ENCODE measurements at places on chromosomes 3 and 15.

GRCh38 chr15:63338170-63338569 is 43.5 kb downstream of the CA12 start:
- no peak for DNase-seq

DNA sequence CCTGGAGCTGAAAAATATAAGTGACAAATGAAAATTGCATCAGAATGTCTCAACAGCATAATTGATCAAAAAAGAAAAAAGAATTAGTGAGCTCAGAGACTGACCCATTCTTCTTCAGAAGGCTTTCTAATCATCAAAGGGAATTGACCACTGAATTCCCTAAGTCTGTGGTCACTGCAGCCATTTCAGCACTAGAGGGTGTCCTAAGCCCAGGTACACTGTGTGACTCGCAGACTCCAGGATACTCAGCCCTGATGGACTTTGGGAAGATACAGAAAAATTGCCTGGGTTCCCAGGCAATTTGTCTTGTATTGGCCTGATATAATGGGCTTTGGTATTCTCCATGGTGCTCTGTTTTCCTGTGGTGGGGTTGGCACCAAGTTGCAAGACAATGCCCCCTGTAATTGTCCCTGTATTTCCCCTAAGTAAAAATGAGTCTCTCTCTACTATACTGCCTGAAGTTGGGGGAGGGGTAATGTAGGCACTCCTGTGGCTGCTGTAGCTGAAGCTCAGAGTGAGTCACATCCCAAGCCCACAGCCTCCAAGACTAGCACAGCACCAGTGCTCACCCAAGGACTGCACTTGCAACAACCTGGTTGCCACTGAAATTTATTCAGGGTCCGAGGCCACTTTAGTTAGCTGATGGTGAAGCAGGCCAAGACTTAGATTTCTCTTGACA is 256.0 kb upstream of the STAC start:
- DNase-seq, result no peak

DNA sequence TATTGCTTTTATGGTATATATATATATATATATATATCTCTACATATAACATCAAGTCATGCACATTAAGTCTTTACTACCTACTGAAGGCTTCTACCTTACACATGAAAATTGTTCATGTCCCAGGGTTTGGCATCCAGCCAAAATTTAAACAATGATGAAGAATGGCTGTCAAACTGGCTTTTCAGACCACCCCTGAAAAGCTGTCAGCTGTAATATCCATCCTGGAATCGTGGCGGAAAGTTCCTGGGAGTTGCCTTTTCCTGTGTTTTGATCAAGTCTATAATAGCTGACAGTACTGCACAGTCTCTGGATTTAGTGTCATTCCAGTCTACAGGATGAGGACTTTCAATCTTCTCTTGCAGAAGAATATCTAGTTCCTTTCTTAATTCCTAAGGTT is 48.3 kb downstream of the DHX36 start:
- DNase-seq, result no peak

GRCh38 chr15:65847989-65848388 is 21.3 kb upstream of the RAB11A start:
- no peak for DNase-seq

- no peak for DNase-seq
Observed at GRCh38 chr3:100982710-100983109, 10.5 kb downstream of the ABI3BP start.

- DNase-seq, result no peak
Observed at GRCh38 chr3:156535162-156535627, 19.7 kb downstream of the SSR3 start.

DNA sequence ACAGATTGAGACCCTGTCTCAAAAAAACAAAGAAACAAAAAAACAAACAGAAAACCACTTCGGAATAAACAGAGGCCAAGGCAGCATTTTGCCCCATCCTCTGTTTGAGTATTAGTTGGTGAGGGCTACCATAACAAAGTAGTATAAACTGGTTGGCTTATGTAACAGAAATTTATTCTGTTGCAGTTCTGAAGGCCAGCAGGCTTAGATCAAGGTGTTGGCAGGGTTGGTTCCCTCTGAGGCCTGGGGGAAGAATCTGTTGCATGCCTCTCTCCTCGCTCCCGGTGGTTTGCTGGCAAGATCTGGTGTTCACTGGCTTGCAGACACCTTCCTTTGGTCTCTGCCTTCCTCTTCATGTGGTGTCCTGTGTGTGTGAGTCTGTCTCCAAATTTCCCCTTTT is 261.6 kb downstream of the PDZRN3 start:
- no peak for DNase-seq

GRCh38 chr15:64855205-64855975 is 13.7 kb downstream of the PLEKHO2 start:
- DNase-seq, result no peak

DNA sequence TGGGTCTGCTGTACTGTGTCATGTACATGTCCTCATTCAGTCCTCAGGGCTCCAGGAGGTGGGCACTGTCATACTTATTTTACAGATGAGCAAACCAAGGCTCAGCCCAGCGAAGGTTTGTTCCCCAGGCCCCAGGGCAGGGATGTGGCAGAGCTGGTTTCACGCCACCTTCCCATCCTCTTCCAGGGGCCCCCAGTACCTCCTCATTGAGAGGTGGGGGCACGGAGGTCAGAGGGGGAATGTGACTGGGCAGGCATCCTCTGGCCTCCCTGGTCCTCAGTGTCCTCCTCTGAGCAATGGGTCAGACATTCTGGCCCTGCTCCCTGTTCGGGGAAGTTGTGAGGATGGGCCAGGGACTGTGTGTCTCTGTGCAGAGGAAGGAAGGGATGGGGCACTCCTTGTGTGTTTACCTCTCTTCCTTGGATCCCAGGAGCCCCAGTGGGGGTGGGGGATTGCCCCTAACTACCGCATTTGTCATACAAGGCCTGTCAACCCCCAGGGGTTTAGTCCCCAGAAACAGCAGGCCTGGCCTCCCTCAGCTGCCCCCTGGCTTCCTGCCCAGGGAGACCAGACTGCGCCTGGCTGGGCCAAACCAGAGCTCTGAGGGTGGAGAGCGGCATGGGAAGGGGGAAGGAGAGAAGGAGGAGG is 65.9 kb upstream of the LCTL start:
- no peak for DNase-seq

GRCh38 chr3:13057282-13058040 is 15.8 kb downstream of the IQSEC1 start:
- no peak for DNase-seq

DNA sequence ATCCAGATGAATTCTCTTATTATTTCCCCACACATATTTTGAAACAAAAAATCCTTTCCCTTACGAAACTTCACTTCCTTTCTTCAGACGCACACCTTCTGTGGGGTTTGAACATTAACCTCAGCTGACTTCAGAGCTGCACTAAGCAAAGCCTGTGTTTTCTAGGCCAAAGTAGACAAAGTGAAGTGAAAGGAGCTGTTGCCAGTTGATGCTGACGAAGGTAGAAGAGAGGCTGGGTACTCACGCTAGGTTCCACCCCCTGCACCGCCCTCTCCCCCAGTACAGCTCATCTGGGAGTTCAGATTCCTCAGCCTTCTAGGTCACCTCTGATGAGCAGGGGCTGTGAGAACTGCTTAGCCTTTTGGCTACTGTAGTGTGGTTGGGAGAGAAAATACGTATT is 24.1 kb downstream of the DUT start:
- DNase-seq, result no peak

- no peak for DNase-seq
Observed at GRCh38 chr3:99872923-99873254, 55.2 kb downstream of the CMSS1 start.

GRCh38 chr3:106440672-106441071 is 571.9 kb upstream of the CBLB start:
- no peak for DNase-seq

GRCh38 chr3:55527361-55527760 is 40.3 kb upstream of the WNT5A start:
- no peak for DNase-seq

- no peak for DNase-seq
Observed at GRCh38 chr3:99950921-99951320, 133.3 kb downstream of the CMSS1 start.

DNA sequence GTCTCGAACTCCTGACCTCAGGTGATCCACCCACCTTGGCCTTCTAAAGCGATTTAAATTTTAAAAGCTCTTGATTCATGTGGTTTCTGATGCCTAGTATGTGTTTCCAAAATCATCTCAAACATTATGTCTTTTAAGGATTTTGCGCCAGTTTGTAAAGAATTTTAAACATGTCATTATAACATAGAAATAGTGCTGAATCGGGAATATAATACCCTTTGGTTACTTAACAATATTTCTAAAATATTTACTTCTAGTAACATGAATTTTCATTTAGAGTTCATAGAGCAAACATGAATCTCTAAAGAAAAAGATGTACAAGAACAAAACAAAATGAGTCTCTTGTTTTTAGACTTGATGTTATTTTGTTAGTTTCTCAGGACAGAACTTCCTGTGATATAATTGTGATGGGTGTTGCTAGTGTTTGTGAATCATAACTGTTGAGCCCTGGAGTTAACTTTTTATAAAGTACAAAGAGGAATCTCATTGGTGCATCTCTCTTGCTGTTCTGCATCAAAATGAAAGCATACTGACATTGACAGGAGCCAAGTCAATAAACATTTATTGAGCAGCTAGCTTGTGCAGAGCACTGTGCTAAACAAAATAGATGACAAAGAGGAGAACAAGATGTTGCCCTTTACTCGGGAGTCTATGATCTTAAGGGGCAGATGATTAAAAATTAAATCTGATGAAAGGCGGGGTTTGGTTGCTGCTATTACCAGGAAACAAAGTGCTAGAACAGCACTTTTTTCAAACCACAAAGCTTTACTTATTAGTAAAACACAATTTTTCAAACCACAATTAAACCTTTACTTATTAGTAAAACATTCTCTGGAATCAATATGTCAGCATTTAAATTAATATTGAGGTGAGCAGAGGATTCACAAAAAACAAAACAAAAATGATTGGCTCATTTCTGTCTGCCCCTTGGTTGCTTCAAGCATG is 73.4 kb downstream of the MME start:
- no peak for DNase-seq

- DNase-seq, result no peak
Observed at GRCh38 chr15:70053001-70053715, 44.6 kb downstream of the TLE3 start.

DNA sequence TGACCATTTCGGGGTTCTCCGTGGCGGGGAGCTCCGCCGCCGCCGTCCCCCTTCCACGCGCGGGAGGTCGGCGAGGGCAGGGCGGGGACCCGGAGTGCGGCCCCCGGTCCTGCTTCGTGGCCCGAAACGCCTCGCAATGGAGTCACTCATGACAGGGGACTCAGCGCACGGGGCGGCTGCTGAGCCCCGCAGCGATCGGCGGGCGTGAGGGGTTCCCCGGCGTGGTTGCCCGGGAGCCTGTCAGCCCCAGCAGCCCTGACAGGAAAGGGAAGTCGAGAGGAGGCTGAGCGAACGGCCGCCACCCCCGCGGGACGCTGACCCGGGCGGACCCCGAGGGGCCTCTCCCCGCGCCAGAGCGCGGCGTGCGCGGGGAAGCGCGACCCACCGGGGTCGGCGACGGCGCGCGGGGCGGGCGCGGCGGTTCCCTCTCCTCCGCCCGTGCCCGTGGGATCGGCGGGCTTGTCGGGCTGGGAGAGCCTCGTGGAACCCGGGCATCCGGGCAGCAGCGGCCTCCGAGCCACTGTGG is 564 bp upstream of the PIGZ start:
- DNase-seq, result peak; percentile 11

- no peak for DNase-seq
Observed at GRCh38 chr15:61075741-61076140, 153.4 kb downstream of the RORA start.

DNA sequence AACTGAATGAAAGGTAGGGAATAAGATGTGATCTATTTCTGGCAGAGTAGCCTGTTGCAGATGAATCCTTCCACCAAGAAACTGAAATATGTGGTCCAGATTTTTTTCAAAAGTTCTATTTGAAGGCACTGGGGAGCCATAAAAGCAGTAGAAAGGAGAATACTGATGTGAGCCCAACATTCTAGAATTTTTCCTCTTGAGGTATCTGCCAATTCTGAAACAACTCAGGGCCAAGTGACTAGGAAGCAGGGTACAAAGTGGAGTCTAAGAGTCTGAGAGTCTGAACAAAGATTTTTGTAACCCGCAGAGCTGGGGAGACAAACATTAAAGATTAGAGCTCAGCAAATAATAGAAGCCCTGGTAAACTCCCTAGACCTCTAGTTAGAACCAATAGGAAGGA is 58.3 kb upstream of the SLCO3A1 start:
- no peak for DNase-seq

- no peak for DNase-seq
Observed at GRCh38 chr3:58528629-58529028, 8.4 kb downstream of the ACOX2 start.

DNA sequence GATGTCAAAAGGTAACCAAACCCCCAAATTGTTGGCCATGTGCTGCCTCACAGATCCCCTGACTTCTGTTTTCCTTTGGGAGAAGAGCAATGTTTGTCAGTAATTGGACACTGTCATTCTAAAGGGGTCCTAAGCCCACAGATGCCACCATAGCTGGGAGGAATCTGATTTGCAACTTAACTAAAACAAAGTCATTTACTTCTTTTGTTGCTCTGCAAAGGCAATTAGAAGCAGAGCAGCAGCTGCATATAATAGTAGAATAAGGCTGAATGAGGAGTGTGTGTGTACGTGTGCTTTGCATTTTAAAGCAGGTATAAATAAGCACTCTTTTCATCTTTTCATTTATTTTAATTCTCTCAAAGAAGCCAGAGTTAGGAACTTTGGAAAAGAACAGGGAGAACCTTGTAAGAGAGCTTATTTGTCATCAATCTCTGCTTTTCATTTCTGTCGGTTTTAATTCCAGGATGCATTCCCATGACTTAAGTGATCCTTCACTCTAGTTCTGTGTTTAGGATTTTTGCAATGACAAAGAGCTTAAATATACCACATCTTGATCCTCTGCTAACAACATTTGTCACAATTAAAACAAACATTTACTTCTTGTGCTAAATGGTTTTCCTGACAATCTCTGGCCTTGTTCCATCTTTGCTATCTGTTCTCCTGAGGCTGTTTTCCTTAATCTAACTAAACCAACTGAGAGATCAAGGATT is 530.2 kb upstream of the CBLB start:
- no peak for DNase-seq

DNA sequence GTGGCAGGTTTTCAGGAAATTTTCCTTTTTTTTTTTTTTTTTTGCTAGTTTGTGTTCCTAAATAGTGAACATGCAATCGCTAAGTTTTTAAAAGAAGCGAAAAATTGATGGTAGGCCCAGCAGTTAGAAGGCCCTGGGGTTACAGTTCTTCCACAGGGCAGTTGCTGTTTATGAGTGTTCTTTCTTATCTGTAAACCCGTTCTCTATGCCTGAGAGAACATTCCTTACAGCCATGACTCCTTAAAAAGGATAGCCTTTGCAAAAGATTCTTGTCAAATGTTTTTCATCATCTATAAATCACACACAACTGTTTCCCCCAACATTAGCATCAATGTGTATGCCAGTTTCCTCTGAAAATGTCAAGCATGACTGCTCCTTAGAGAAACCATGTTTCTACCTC is 23.8 kb upstream of the MYZAP start:
- DNase-seq, result no peak

Data from stimulated activated naive CD4-positive, alpha-beta T cell treated with Interleukin-2 at 50 U/mL for 16 hours (primary cell).